ENCODE measurements at places on chromosomes 5 and 9. TPM values are rescaled to one million over a fixed set of nuclear protein-coding genes. Genes with fewer than 3 reads are reported as not detected.

DNA sequence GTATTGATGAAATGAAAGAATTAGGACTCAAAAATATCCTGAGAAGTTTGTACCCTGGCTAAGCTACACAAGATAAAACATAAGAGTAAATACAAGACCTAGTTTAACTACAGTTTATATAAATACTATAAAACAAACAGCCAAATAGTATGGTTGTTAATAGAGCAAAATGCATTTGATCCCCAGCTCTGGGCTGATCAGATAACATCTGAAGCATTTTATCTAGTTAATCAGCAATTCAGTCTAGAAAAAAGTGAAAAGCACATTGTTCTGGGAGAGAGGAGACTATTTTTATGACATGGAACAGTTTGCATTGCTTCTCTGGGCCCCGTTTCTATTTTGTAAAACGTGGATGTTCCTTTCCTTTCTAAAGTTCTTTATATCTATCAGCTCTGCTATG lies 139.6 kb upstream of the RORB start:
- no peak overlapping the region for H3K27ac ChIP-seq
- no peaks in the 10 kb centered on the region for H3K27me3 ChIP-seq
- no peak overlapping the region for H3K4me3 ChIP-seq

The FAM219A gene
- polyA plus RNA-seq, result 0.21 TPM

DNA sequence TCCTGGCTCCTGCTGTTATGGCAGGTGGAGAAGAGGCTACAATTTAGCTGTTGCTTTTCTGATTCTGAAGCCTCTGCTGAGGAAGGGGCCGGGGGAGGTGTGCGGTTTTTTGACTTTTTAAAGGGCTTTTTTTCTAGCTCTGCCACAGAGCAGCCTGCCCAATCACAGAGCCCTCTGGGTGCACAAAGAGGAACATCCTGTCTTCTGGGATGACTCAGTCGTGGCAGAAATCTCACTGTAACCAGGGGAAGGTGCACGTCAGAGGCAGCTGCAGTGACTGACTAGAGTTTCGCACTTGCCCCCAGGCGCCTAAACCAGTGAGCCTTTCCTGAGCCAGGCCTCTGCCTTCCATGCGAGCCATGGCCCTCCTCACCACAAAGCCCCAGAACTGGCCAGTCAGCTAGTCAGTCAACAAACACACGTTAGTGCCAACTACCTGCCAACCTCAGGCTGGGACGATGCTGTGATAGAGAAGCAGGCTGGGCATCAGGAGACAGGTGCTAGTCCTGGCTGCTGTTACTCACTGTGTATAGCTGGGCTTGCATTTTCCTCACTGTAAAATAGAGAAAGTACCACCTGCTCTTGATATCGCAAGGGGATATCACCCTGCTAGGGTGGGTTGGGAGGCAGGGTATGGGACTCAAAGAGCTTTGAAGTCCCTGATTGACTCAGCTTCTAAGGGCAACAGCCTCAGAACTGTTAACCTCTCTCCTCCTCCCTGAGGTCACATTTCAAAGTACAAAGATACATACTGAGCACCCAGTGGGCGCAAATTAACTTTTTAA lies 2.2 kb downstream of the AKNA start:
- H3K4me3 ChIP-seq, result peak overlapping the region; percentile 93
- peak overlapping the region; percentile 100 for H3K27ac ChIP-seq
- H3K36me3 ChIP-seq, result peaks cover 5% of the 10 kb centered on the region
- no peaks in the 10 kb centered on the region for H3K27me3 ChIP-seq
- H3K4me1 ChIP-seq, result peaks cover 66% of the 10 kb centered on the region
- peak; percentile 97 for DNase-seq

DNA sequence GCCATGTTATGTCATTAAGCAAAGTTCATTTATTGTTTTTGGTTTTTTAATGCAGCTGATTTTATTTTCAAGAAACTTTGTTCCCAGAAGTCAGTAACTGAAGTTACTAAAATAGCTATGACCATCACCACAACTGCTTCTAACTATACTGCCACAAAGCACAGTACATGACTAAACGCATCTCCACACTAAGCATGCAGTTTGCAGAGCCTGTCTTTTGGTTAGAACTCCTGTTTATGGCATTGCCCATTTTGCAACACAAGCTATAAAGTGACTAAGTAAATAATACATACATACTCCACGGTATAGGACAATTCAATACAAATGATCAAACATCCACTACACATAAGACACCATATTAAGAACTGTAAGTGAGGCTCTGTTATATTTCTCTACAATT lies 109.7 kb downstream of the MLLT3 start:
- H3K27ac ChIP-seq, result no peak overlapping the region
- no peak for DNase-seq
- no peak overlapping the region for H3K4me3 ChIP-seq
- peaks cover 15% of the 10 kb centered on the region for H3K4me1 ChIP-seq
- H3K27me3 ChIP-seq, result no peaks in the 10 kb centered on the region

- H3K4me3 ChIP-seq, result no peak overlapping the region
- no peaks in the 10 kb centered on the region for H3K4me1 ChIP-seq
- H3K27ac ChIP-seq, result no peak overlapping the region
These were observed 18.2 kb upstream of the WDR38 start for GRCh38 chr9:124835026-124835557.

- no peak overlapping the region for H3K4me3 ChIP-seq
- H3K27me3 ChIP-seq, result no peaks in the 10 kb centered on the region
These were observed 131.2 kb upstream of the HMHB1 start for GRCh38 chr5:143680672-143681259.
